Heart right ventricle (tissue), 16 donors: ENCODE measurements at places on chromosomes 4 and X.

GRCh38 chrX:17425136-17425535, 50.1 kb downstream of the NHS start:
- no peak for DNase-seq
- no peaks in the 10 kb centered on the region for H3K27me3 ChIP-seq
- no peak overlapping the region for H3K4me3 ChIP-seq
- H3K27ac ChIP-seq: no peak overlapping the region
- H3K4me1 ChIP-seq: no peaks in the 10 kb centered on the region

GRCh38 chr4:155624478-155624877, 42.2 kb upstream of the GUCY1A1 start:
- H3K36me3 ChIP-seq: no peaks in the 10 kb centered on the region
- no peak overlapping the region for H3K27ac ChIP-seq
- DNase-seq: no peak
- H3K4me3 ChIP-seq: no peak overlapping the region
- H3K27me3 ChIP-seq: no peaks in the 10 kb centered on the region

DNA sequence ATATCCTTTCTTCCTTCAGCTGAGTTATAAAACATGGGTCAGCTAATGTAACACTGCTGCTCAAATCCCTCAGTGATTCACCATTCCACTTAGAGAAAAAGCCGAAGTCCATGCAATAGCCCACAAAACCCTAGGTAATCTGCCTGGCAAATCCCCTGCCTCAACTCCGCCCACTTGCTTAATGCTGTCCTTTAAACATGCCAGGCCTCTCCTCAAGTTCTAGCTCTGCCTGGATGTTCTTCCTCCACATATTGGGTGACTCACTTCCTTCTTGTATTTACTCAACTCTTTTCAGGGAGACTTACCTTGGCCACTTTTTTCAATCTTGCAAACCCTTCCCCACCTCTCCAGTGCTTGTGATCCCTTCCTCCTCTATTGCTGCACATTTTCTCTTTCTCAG, 89.8 kb downstream of the EMCN start:
- H3K27ac ChIP-seq: no peak overlapping the region
- H3K36me3 ChIP-seq: no peaks in the 10 kb centered on the region
- no peak overlapping the region for H3K4me3 ChIP-seq
- DNase-seq: no peak
- peaks cover 10% of the 10 kb centered on the region for H3K4me1 ChIP-seq

DNA sequence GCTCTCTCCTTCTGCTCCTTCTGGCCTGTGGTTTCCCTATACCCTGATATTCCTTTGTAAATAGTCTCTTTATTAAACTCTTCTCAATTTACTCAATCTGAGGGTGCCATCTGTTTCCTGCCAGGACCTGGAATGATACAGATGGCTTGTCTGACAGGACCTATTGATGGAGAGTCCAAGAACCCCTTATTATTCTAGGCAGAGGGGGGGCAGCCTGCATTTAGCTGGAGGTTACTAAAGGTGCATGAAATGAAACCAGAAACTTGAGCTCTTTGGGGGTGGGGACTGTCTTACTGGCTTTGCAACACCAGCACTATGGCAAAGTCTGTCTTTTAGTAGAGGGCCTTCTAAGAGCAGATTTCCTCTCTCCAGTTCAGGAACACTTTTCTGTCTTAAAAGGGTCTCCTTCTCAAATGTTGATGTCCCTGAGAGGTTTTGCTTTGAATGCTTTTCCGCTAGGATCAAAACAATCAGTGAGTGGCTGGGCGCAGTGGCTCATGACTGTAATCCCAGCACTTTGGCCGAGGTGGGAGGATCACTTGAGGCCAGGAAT, 162.5 kb upstream of the MED14 start:
- H3K36me3 ChIP-seq: no peaks in the 10 kb centered on the region
- no peaks in the 10 kb centered on the region for H3K27me3 ChIP-seq
- no peaks in the 10 kb centered on the region for H3K4me1 ChIP-seq
- no peak for DNase-seq
- no peak overlapping the region for H3K4me3 ChIP-seq
- no peak overlapping the region for H3K27ac ChIP-seq

DNA sequence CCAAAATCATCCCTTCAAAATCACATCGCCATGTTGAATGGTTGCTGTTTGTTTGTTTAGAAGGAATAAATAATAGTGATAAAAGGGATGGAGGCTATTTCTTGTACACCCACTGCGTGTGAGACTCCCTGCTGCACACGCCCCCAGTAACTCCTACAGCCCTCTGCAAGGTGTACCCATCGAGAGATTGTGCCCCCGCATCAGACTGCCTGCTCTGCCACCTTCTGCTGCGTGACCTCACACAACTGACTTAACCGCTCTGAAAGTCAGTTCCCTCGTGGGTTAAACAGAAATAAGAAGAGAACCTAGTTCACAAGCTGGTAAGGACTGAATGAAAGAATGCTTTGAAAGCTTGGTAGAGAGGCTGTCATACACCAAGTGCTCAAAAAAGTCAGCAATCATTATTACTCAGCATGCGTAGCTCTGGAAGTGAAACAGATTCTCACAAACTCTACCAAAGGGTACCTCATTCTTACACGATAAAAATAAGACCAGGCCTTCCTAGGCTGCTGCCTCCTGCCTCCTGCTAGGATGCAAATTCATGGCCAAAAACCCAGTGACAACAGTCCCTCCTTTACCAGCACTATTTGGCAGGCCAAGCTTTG, 147.1 kb downstream of the CPEB2 start:
- DNase-seq: no peak
- H3K36me3 ChIP-seq: no peaks in the 10 kb centered on the region
- no peaks in the 10 kb centered on the region for H3K27me3 ChIP-seq
- peak overlapping the region; percentile 57 for H3K27ac ChIP-seq

DNA sequence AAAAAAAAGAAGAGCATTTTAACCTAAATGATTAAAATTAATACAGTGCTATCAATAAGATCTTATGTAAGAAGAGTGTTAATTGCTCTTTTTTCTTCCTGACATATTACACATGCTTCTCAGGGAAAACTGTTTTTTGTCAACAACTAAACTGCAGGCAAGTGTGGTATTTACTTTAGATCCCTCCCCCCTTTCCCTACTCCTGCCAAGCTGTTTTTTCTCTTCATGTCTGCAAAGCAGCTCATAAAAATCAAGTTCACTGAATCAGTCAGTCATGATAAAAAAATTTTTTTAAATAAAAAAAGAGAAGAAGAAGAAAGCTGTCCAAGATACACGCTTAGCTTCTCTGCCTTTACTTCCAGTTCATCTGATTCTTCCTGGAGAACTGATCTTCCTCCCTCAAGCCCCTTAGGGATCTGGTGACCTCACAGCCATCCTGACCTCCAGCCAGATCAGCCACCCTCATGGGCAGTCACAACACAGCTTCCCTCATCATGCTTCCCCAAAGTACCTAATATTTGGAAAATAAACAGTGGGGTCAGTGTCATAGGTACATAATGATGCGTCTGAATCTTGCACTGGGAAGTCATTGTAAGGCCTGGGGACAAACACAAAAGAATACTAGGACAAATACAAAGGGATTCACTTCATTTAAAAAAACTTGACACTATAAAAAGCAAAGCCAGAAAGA, 87.0 kb downstream of the ZNF827 start:
- no peak overlapping the region for H3K4me3 ChIP-seq
- no peaks in the 10 kb centered on the region for H3K27me3 ChIP-seq
- peaks cover 17% of the 10 kb centered on the region for H3K36me3 ChIP-seq

- peaks cover 13% of the 10 kb centered on the region for H3K4me1 ChIP-seq
- no peak for DNase-seq
- no peak overlapping the region for H3K27ac ChIP-seq
- H3K36me3 ChIP-seq: no peaks in the 10 kb centered on the region
- H3K27me3 ChIP-seq: no peaks in the 10 kb centered on the region
- no peak overlapping the region for H3K4me3 ChIP-seq
Measured at GRCh38 chr4:40846532-40846931, 96.8 kb downstream of the NSUN7 start.

GRCh38 chr4:48490012-48490679, at the start of gene ZAR1:
Gene ZAR1 (plus strand): TSS chr4:48490252. CDS start chr4:48490292, 40 bp downstream.
- no peak within 1 kb of the TSS for H3K27ac ChIP-seq
- peak within 1 kb of the TSS; percentile 14 for H3K4me3 ChIP-seq
- no peak for DNase-seq
- peaks cover 50% of the 10 kb centered on the region for H3K27me3 ChIP-seq
- no peaks in the 10 kb centered on the region for H3K36me3 ChIP-seq

GRCh38 chr4:146548443-146548842, 26.7 kb upstream of the SLC10A7 start:
- H3K36me3 ChIP-seq: no peaks in the 10 kb centered on the region
- H3K27ac ChIP-seq: no peak overlapping the region
- no peaks in the 10 kb centered on the region for H3K4me1 ChIP-seq
- no peak for DNase-seq

DNA sequence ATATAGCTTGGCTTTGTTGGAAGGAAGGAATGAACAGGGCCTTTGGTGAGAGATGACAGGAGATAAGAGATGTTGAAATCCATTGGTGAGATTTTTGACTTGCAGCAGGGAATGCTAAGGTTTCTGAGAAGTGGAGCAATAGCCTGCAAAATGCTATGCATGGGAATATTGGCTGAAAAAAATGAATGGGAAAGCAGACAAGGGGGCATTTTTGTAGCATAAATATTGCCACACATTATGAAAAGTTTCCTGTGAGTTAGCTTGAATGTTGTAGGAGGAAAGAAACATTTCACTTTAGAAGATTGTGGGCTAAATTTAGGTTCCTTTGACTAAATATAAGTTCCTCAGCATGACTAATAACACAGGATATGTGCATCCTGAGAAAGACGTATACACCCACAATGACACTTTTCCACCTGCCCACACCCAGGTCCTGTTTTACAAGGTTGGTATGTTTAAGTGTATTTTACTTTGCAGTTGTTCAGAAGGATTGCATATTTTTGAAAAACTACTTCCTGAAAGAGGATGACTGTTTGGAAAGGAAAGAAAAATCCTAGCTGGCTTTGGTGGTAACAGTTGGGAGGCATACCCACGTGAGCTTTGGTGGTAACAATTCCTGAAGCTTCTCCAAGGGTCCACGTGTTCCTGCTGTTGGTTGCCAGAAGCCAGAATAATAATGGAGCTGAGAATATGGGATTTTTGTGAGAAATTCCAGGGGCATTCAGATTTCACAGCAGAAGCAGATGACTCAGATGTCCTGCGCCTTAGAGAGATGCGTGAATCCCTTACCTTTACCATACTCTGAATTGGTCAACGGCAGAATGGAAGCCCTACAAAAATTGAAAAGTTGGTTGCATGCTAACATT, 28.5 kb downstream of the PHEX start:
- DNase-seq: no peak
- no peaks in the 10 kb centered on the region for H3K27me3 ChIP-seq
- no peak overlapping the region for H3K4me3 ChIP-seq

GRCh38 chrX:108737754-108738153, 1.4 kb upstream of the IRS4 start:
- no peak overlapping the region for H3K27ac ChIP-seq
- no peak for DNase-seq
- H3K4me3 ChIP-seq: no peak overlapping the region
- H3K36me3 ChIP-seq: no peaks in the 10 kb centered on the region
- H3K4me1 ChIP-seq: peaks cover 5% of the 10 kb centered on the region

- H3K27ac ChIP-seq: no peak overlapping the region
- H3K36me3 ChIP-seq: no peaks in the 10 kb centered on the region
- no peak overlapping the region for H3K4me3 ChIP-seq
- no peak for DNase-seq
- no peaks in the 10 kb centered on the region for H3K27me3 ChIP-seq
- H3K4me1 ChIP-seq: no peaks in the 10 kb centered on the region
Measured at GRCh38 chrX:75546724-75547511, 24.1 kb upstream of the ZDHHC15 start.

DNA sequence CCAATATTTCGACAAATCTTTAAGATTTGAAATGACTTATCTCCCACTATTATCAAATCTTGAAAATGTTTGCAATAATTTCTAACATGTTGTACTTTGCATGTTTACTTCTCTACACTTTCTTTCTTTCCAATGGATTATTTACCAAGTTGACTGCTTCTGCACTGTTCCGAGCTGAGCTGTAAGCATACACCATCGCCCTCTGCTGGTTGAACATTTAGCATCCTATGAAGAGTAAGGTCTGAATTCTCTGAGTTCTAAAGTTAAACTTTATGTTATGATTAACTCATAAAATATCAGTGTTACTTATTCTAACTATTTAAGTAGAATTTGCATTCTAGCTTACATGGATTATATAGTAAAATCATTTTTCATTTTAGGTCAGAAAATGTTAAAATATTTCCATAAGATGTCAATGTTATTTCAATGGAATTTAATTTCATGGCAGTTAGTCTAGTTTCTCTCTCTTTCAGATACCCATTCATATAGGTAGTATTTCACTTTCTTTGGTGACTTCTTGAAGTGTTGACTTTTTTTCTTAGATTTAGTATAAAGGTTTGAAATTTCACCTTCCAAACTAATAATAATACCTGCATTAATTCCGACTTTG, 137.4 kb downstream of the DKK2 start:
- no peak overlapping the region for H3K27ac ChIP-seq
- no peaks in the 10 kb centered on the region for H3K4me1 ChIP-seq
- H3K4me3 ChIP-seq: no peak overlapping the region
- H3K27me3 ChIP-seq: no peaks in the 10 kb centered on the region
- H3K36me3 ChIP-seq: no peaks in the 10 kb centered on the region
- DNase-seq: no peak

GRCh38 chr4:165656399-165656798, 216.6 kb upstream of the TLL1 start:
- H3K27me3 ChIP-seq: no peaks in the 10 kb centered on the region
- no peak overlapping the region for H3K4me3 ChIP-seq
- H3K36me3 ChIP-seq: no peaks in the 10 kb centered on the region
- H3K27ac ChIP-seq: no peak overlapping the region

DNA sequence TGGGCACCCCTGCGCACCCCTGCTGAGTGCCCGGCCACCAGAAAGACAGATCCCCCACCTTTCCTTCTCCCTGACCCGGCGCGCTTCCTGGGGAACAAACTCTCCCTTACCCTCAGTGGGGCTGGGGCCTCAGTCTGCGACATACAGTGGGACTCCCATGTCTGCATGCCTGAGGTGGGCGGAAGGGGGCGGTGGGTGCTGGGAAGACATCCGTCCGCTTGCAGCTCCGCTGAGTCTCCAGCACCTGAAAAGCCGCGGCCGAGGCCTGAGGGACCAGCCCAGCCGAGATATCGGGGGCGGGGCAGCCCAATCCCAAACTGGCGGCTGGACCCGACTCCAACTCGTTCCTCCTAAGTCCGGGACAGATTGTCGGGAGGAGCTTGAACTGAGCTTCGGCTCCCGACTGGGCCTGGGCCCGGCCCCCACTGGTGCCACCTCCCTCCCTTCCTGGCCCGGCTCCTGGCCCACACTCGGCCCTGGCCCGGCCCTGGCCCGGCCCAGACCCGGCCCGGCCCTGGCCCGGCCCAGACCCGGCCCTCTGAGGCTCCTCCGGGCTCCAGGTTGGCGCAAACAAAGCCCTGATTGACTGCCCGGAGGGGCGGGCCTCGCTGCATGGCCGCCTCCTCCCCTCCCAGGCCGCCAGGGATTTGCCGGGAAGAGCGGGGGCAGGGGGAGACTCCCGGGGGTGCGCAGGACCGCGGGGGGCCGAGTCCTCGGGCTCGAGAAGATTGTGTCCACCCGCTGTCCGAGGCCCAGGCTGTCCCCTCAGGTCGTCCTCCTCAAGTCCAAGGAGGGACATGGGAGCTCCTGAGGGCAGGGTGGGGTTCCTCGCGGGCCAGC, 877 bp upstream of the SLC16A2 start:
- peak overlapping the region; percentile 84 for H3K27ac ChIP-seq
- H3K4me1 ChIP-seq: peaks cover 5% of the 10 kb centered on the region
- no peaks in the 10 kb centered on the region for H3K27me3 ChIP-seq
- no peaks in the 10 kb centered on the region for H3K36me3 ChIP-seq
- peak; percentile 62 for DNase-seq
- peak overlapping the region; percentile 58 for H3K4me3 ChIP-seq
